ENCODE measurements at places on chromosomes 7 and 10.
A peak's percentile ranks its signal among the peaks of the same experiment; 100 is the strongest.

DNA sequence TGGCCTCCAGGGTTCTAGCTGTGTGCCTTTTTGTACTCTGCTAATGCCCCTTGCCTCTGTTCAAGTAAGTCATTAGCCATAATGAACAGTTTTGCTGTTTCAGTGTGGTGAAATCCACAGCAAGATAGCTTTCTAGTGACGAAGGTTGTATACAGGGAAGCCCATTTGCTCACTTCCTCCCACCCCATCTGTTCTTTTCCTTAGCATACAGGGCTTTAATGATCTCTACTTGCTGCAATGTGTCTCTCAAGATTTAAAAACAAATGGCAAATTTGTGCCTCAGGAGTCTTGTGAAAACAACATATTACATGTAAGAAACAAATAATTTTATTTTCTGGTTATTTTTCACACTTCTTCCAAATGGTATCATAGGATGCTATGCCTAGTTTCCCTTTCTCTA, 243.2 kb downstream of the CDK14 start:
- DNase-seq: no peak

DNA sequence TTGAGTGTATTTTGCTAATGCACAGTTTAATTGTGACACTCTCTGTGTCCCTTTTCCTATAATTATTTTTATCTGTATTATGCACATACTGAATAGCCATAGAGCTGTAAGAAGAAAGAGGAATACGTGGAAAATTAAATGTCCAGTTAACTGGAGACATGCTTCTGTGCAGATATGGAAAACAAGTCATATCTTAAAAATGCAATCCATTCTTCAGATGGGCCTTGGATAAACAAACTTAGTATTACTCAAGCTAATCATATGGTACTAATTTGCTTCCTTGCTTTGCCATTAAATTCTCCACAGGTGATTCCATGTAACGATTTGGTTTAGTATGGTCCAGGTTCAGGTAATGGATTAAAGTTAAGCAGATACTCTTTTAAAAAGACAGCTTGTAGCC, 201.2 kb upstream of the CELF2 start:
- DNase-seq: no peak

DNA sequence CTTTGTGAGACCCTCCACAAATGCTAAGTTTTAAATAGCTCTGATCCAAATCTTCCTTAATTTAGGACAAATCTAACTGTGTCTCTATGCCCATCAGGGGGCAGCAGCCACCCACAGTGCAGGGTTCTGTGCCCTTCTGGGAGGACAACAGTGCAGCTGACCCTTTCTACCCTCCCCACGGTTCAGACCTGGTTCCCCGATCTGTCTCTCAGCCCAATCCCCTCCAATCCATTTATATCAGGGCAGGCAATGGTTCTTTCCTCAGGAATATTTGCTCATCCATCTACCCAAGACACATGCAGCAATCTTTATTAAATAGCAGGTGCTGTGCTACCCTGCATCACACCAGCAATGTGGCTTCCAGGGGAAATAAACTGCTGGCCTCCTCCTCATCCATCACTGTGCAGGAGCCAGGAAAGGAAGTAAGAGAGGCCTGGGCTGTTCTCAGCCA, 4.0 kb upstream of the RBM28 start:
- DNase-seq: no peak

GRCh38 chr7:132941905-132942304, 140.0 kb downstream of the CHCHD3 start:
- no peak for DNase-seq

- DNase-seq: no peak
Measured at GRCh38 chr7:31253532-31253931, 87.0 kb downstream of the NEUROD6 start.

- DNase-seq: no peak
Measured at GRCh38 chr10:108757946-108758345, 1165.4 kb downstream of the XPNPEP1 start.

GRCh38 chr7:111470998-111471397, 91.3 kb downstream of the IMMP2L start:
- DNase-seq: no peak

GRCh38 chr7:130149281-130150139, 55.7 kb downstream of the TMEM209 start:
- no peak for DNase-seq

- DNase-seq: peak; percentile 9
Measured at GRCh38 chr10:89837165-89838043, 136.0 kb downstream of the KIF20B start.

DNA sequence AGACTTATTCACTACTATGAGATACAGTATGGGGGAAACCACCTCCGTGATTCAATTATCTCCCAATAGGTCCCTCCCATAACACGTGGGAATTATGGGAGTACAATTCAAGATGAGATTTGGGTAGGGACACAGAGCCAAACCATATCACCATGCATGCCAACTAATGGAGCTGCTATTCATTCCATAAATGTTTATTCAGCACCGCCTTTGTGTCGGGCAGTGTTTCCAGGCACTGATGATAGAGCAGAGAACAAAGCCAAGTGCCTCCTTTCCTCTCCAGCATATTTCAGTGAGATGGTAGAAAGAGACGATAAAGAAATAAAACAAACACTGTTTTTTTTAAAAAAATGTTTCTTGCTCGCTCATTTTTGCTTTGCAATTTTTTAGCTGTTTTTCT, 295.9 kb upstream of the FOXK1 start:
- DNase-seq: no peak

GRCh38 chr10:69410487-69410886, 6.2 kb downstream of the TACR2 start:
- no peak for DNase-seq

- no peak for DNase-seq
Measured at GRCh38 chr7:124781418-124781817, 15.8 kb upstream of the GPR37 start.

DNA sequence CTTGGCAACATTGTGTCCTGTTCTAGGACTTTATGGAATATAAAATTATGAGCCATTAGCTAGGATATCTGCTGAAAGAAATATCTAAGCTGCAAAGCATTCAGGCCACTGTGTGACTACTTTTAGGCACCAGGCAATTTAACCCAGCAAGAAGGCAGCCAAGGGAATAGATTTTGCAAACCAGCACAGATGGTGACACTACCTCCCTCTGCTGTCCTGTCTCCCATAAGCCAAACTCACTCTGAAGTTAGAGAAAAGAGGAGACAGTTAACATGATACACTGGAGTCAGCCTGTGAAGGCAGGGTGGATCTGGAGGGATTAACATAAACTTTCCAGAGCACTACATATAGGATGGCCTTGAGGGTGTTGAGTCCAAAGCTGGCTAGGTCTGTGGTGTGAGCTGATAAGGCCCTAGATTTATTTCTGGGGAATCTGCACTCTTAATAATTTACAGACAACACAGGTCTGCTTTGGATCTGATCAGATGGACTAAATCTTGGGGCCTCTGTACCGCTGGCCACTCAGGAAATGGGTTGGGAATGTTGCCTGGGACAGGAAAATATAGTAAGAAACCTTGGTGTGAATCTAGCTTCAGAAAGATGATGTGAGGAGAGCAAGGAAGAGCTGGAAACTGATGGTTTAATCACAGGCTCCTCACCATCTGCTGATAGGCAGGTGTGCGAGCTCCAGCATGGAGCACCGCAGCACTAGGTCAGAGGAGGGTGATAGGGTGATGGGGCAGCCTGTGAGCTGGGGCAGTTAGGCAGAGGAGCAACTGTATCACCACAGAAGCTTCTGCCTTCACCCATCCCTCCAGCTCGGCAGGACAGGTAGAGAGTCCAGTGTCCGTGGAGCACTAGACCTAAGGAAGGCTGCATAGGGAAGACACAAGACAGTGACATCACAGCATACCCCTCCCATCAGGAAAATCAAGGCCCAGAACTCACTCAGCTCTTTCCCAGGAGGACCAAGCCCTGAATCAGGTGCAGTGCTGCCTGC, 229.9 kb upstream of the PRSS1 start:
- no peak for DNase-seq

DNA sequence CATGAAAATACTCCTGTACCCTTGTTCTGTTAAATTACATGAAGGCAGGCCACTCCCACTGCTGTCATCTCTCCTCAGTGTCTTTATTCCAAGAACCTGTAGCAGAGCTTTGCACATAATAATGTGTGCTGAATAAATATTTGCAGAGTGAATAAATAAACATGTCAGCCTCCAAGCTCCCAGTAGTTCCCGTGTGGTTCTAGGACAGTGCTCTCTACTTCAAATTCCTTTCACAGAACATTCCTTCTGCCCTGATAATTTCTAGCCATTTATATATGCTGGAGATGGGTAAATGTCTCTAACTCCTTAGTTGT, 20.3 kb upstream of the HYAL4 start:
- DNase-seq: no peak

DNA sequence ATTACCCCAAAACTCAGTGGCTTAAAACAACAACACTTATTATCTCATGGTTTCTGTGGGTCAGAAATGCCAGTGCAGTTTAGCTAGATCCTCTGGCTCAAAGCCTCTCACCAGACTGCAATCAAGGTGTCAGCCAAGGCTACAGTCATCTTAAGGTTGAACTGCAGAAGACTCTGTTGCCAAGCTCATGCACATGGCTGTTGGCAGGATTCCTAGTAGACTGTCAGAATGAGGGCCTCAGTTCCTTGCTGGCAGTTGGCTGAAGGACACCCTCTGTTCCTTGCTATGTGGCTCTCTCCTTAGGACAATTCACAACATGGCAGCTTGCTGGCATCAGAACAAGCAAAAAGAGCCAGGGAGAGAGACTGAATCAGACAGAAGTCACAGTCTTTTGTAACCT, 34.7 kb downstream of the TOMM7 start:
- no peak for DNase-seq

GRCh38 chr7:131899271-131900030, 343.0 kb upstream of the PODXL start:
- DNase-seq: no peak

DNA sequence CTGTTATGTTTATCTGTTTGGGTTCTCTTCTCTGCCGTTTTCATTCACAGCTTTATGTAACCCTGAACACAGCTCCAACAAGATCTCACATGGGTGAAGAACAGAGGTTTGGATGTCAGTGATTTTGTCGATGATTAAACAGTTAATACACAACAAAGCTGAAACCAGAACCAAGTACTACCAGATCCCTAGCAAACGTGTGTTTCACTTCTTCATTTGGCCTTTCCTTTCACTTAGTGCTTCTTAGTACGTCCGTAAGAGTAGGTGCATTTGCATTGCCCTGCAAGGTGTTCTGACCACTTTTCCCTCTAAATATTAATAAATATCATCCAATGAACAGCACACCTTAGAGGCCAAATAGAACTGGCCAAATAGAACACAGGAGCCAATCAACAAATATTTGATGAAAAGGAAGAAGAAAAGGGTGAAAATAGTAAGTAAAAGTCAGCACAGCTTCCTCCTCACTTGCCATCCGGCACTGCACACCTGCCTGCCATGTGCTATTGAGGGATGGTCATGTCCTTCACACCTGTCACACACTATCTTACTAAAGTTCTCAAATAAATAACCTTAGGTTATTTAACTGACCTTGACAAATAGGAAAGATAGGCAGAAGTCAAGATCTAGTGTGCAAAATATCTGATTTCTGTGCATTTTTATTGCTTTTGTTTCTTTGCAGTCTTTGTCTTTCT, 252.6 kb upstream of the ANKRD30A start:
- DNase-seq: no peak

- DNase-seq: peak; percentile 37
Measured at GRCh38 chr7:99409192-99409572, 413 bp downstream of the BUD31 start.

DNA sequence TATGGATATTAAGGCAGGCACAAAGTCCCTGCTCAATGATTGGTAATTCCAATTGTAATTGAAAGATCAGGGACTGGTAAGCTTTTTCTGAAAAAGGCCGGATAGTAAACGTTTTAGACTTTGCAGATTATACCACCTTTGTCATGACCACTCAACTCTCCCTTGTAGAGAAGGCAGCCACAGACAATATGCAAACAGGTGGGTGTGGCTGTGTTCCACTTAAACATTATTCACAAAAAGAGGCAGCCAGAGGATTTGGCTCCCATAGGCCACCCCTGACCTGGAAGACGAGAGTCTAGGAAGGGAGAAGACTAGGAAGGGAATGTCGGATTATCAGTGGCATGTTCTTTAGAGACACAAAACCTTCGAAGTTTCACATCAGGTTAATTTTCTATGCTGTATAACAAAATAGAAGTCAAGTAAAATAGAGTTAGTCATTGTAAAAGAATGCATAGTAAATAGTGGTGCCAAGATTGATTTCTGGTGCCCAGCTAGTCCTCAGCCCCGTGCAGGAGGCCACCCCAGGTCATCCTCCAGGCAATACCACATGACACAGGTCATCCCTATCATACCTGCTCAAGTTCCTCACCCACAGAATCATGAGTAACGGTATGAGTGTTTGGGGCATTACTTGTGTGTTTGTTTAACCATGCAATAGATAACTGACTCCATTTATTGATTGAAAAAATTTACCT, 193.8 kb downstream of the PLPP4 start:
- no peak for DNase-seq

GRCh38 chr10:72421885-72422540, 67.3 kb upstream of the DNAJB12 start:
- DNase-seq: no peak

GRCh38 chr10:381805-382204, 246.6 kb downstream of the ZMYND11 start:
- no peak for DNase-seq

DNA sequence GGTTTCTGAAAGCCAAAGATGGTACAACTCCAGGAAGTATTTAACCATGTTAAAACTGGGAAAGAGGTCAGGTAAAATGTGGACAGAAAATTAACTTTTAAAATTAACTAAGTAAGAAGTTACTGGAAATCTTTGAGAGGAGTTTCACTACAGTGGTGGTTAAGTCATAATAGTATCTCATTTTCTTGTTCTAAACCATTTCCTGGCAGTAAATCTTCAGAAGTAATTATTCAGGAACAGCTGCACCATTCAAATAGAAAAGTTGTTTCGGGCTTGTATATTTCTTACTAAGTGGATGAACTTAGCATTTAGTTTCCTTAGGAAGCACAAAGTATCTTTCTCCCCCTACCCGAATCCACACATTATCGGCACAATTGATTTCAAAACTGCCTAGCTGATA, 27.1 kb downstream of the COPG2 start:
- no peak for DNase-seq

- no peak for DNase-seq
Measured at GRCh38 chr10:61919646-61920215, 18.2 kb downstream of the ARID5B start.

DNA sequence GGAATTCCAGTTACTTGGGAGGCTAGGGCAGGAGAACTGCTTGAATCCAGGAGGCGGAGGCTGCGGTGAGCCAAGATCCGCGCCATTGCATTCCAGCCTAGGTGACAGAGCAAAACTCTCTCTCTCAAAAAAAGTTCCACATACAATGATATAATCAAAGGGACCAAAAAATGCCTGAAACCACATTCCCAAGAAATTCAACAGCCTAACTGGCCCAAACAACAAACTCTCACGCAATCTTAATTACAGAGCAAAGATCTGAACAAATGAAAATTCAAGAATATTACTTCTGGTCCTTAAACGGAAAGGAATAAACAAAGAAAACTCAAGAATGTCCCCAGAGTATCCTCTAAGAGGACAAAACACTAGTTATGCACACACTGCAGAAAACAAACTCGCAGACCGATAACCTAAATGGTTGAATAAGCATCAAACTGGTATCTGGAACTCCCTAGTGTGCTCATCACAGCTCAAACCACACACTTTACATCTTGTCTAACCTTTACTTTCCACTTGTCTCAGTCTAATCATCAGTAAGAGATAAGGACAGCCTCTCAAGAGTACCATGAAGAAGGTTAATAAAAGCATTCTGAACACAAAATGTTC, 3.7 kb downstream of the OGA start:
- no peak for DNase-seq
